ENCODE measurements at places on chromosomes 7 and 10.
A peak's percentile ranks its signal among the peaks of the same experiment; 100 is the strongest.

DNA sequence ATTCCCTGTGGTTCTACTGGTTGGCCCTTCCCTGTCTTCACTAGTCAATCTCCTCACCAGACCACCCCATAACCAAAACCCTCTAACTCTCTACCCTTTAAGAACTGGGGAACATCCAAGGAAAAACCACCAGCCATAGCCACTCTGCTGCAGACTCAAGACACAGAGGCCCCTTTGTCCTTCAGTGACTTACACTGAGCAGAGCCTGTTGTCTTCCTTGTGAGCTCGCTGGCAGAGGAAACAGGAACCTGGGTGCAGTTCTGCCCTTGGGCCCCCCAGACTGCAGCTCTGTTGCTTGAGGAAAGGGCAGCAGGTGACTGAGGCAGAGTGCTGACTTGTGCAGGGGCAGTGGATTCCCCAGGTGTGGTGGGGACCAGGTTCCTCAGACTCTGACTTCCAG, 30.6 kb downstream of the ZC3HAV1 start:
- no peak for DNase-seq

DNA sequence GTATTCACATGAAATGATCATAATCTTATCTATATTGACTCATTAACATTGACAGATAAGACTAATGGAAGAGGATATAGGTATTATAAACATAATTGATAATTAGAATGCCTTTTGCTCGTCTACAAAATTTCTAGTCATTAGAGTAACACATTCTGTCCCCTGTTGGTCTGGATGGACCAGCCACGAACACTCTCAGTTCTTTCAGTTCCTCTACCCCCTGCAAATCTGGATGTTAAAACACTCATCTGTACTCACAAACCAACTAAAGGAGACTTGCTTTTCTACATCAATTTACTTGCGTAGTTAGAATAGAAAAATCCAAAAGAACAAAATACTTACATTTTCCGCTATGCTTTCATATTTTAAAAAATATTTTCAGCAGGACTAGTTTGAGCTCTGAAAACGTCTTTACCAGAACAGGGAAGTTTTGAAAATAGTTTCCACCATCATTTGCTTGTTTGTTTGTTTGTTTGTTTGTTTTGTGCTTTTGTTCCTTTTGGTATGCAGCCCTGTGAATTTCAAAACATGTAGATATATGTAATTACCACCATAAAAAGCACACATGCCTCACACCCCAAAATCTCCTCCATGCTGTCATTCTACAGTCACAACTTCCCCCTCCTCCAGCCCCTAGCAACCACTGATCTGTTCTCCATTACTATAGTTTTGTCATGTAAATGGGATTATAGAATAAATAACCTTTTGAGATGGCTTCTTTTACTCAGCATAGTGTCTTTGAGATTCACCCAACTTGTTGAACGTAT, 103.8 kb downstream of the FZD1 start:
- no peak for DNase-seq

GRCh38 chr10:92965314-92965713, 95.3 kb upstream of the CYP26C1 start:
- DNase-seq, result peak; percentile 19

DNA sequence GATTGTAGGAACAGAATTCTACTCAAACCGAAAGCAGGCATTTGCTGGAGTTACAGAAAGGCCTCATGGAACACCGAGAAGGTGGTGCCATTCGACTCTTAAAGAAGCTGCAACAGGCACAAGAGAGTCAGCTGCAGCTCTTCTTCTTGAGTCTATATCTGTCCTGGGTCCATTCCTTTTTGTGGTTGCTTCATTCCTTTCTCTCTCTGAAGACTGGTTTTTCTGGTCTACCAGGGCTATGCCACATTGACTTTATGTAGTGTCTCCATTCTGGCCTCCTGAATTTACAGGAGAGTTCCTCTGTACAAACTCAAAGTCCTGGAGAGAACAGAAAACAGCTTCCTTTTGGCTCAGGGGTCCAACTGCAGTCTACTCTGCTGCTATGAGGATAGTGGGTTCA, 132.8 kb downstream of the CFTR start:
- DNase-seq, result no peak

GRCh38 chr10:101570428-101571270, 17.4 kb downstream of the POLL start:
- DNase-seq, result no peak

DNA sequence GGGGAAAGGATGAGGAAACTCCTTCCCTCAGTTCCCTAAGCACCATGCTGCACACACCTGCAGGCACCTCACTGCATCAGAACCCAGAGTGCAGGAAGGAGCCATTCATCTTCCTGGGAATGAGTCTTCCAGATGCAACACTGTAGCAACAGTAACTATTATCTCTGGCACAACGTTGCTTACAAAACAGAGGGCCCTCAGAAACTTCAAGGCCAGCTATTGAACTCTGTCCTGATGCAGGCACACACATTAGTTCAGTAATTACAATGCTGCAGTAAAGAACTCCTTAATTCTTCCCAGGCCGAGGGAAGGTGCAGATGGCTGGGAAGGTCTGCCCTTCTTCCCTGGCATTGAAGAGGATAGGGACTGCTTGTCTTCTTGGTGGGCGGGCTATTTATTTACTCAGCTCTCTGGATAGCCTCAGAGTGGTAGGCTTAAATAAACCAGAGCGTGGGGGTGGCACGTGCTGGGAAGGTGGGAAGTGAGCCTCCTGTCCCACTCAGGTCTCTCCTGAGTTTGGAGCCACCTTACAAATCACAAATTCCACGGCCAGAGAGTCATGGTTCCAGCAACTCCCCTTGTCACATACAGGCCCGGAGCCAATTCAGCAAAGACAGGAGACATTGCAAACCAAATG, 125.1 kb upstream of the JCAD start:
- DNase-seq, result no peak

DNA sequence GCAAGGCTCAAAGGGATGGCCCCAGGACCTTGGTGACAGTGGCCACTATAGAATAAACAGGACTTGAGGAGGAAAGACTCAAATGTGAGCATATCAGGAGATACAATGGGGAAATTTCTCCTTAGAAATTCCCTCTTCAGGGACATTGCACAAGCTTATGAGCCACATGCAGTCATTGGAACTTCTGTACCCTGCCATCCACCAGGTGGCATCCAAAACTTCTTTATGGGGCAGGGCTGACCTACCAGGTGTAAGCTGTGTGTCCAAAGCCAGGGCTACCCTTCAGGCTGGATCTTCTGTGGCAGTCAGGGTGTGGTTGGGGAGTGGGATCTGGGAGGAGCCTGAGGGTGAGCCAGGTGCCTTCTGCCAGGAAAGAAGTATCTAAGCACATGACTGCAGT, 36.6 kb upstream of the LRRC18 start:
- DNase-seq, result no peak

DNA sequence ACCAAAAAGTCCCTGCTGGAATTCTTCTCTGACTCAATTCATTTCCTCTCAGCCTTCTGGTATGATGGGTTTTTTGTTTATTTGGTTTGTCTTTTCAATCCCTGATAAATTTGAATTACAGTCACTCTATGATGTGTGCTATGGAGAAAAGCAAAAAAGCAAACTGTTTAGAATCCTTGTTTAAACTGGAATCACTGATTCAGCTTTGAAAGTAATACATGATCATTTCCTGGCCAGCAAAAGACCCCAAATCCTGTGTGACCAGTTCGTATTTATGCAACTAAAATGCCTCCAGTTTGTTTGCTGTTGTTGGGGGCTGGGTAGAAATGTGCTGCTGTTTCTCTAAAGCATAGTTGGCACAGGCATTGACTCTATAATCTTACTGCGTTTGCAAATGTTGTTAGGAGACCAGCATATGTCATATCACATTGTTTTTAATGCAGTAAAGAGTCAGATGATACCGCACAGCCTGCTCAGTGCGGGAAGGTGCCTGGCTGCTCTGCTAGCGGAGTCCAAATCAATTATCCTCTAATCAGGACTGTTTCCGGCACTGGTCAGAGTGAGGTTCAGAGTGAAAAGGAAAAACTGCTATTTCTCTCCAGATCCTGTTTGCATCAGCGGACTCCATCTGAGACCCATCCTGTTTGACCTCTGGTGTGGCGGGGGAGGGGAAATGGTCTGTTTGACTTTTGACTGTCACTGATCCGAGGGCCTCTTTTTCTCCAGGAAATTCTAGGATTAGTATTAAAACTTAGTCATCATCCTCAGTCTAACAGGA, 40.6 kb upstream of the ADD3 start:
- DNase-seq, result no peak

All from non-pigmented ciliary epithelial cell (primary cell).